CD4-positive, alpha-beta T cell treated with Interferon alpha-2 for 1 hour (primary cell): ENCODE measurements at places on chromosomes 2 and 18.

GRCh38 chr18:3577281-3577855, 127.4 kb downstream of the TGIF1 start:
- no peak for DNase-seq

GRCh38 chr2:109702250-109702985, 88.3 kb downstream of the SOWAHC start:
- no peak for DNase-seq

DNA sequence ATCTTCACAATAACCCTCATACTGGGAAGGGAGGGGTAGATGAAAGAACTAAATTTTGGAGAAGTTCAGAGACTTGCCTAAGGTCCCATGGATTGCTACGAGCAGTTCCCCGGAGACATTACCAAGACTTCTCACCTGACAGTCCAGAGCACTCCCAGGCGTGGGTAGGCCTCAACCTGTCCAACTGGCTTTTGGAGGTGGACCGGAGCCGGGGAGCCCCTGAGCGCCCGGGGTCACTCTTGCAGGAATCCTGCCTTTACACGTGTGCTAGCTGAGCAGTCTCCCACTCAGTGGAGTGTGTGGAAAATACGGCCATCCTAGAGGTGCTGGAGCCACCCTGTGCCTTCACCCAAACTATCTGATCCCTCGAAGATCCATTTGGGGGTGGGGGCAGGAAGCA, 8.0 kb downstream of the POMC start:
- DNase-seq: no peak

GRCh38 chr2:1729242-1729641, 15.1 kb downstream of the PXDN start:
- no peak for DNase-seq

DNA sequence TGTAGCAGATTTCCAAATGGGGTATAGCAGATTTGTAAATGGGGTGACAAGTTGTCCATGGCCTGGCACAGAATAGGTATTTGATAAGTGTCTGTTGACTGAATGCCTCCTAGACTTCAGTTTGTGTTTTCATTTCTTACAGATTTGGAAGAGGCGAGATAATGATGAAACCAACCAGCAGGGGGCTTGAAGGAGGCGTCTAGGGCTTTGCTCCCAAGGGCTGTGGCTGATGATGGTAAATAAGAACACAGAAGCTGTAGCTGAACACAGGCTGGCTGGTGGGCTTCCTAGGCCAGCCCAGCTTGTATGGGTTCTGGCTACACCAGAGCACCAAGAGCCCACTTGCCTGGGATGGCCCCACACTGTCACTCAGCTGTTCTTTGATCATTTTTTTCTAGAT, 19.4 kb downstream of the SFTPB start:
- DNase-seq: no peak

GRCh38 chr2:228516019-228516418, 334.5 kb upstream of the SPHKAP start:
- no peak for DNase-seq

GRCh38 chr18:37430357-37431076, 135.1 kb downstream of the CELF4 start:
- DNase-seq: no peak

GRCh38 chr2:201444746-201445465, 6.4 kb downstream of the TRAK2 start:
- no peak for DNase-seq

- no peak for DNase-seq
Measured at GRCh38 chr2:215397632-215398341, 38.1 kb downstream of the FN1 start.

DNA sequence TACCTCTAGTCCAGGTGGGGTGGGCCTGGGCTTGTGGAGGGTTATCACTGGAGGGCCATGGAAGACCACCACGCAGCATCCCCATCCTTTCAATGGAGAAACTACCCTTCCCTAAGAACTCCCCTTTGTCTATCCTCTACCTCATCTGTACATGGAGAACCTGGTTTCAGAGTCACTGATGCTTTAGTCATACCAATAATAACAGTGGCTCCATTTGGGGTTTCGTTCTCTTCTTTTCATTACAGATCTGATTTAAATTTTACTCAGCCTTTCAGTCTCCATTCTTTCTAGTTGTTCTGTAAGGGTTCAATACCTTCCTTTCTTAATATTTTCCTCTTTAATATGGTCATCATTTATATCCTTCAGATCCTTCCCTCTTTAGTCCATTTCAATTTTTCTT, 54.6 kb upstream of the ZFP36L2 start:
- no peak for DNase-seq

DNA sequence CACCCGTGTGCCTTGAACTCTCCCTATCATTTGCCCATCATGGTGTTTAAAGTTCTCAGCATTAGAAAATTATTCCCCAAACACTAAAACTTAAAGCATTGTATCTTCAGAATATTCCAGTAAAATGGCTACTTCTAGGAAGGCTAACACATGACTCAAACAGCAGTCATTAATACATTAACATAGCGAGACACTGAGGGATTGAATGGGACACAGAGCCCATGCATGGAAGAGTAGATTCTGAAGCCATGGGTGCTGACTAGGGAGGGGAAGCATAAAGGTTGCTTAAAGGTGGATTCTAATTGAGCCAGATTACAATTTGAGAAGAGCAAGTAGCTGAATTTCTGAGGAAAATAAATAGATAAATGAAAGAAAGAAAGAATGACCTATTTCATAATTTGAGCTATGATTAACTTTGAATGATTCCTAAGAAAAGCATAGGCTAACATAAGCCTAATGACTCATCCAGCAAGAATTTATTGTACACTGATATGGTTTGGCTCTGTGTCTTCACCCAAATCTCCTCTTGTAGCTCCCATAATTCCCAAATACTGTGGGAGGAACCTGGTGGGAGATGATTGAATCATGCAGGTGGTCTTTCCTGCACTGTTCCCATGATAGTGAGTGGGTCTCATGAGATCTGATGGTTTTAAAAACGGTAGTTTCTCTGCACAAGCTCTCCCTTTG, 79.8 kb upstream of the PIK3C3 start:
- no peak for DNase-seq

DNA sequence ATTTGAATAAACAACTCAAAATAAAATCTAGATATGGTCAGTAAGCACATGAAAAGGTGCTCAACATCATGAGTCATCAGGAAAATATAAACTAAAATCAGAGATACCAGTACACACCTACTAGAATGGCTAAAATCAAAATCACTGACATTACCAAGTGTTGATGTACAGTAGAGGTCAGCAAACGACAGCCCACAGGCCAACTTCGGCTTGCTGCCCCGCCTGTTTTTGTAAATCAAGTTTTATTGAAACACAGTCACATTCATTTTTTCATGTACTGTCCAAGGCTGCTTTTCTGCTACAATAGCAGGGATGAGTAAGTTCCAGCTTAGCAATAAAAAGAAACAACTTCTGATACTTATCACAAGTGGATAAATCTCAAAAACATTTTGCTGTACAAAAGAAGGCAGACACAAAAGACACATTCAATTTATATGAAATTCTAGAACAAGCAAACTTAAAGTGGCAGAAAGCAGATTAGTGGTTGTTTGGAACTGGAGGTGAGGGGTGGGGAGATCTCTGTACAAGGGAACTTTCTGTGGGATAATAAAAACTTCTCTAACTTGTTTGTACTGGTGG, 32.1 kb downstream of the TRAK2 start:
- DNase-seq: peak; percentile 24

- DNase-seq: no peak
Measured at GRCh38 chr2:220076734-220077133, 449.3 kb downstream of the SLC4A3 start.

DNA sequence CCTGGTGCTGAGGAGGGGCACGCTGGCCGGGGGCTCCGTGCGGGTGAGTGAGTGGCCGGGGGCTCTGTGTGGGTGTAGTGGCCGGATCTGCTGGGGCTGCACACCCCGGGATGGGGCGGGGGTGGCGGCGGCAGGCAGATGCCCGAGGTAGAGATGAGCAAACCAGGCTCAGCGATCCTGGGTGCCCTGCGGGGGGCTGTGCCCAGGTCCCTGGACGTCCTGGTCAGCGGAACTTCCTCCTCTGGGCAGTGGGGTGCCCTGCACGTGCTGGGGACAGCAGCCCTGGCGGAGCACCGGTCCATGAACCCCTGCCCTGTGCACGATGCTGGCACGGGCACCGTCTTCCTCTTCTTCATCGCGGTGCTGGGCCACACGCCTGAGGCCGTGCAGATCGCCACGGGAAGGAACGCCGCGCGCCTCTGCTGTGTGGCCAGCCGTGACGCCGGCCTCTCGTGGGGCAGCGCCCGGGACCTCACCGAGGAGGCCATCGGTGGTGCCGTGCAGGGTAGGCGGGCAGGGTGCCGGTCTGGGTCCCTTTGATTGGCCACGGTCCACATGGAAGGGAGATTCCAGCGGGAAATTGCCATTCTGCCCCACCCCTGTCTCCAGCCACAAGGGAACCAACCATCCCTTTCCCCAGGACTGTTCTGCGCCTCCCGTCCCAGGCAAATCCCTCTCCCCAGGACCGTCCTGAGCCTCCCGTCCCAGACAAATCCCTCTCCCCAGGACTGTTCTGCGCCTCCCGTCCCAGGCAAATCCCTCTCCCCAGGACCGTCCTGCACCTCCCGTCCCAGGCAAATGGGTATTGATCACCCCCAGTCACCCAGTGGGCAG, 5.9 kb downstream of the NEU4 start:
- DNase-seq: no peak

GRCh38 chr2:39779341-39779851, 338 bp upstream of the THUMPD2 start:
- DNase-seq: no peak

DNA sequence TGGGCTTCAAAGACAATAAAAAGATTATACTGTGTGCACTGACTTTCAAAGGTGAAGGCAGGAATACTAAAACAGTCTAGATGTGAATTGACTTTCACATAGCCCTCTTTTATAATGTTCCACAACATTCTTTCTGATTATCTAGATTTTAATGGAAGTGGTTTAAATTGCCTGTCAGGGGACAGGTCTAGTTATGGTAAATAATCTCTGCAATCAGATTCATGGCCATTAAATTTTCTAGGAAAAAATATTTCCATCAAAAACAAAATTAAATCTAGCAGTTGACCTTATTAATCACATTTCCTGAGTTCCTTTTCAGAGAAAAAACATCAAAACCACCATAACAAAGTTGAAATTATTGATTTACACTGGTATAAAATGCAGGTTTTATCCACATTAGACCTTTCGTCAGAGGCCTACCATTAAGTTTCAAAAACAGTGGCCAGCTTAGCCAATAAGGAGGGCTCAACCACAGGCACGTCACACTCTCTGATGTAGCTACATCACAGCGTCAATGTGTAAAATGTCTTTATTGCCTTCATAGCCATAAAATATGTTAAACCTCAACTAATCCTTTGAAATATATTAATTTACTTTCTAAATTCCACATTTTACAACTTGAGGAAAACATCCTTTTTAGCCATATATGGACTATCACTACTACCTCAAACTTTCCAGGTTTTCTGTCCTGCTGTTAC, 79.4 kb downstream of the NOL10 start:
- DNase-seq: no peak

GRCh38 chr18:9506046-9506792, 30.9 kb downstream of the RALBP1 start:
- no peak for DNase-seq

DNA sequence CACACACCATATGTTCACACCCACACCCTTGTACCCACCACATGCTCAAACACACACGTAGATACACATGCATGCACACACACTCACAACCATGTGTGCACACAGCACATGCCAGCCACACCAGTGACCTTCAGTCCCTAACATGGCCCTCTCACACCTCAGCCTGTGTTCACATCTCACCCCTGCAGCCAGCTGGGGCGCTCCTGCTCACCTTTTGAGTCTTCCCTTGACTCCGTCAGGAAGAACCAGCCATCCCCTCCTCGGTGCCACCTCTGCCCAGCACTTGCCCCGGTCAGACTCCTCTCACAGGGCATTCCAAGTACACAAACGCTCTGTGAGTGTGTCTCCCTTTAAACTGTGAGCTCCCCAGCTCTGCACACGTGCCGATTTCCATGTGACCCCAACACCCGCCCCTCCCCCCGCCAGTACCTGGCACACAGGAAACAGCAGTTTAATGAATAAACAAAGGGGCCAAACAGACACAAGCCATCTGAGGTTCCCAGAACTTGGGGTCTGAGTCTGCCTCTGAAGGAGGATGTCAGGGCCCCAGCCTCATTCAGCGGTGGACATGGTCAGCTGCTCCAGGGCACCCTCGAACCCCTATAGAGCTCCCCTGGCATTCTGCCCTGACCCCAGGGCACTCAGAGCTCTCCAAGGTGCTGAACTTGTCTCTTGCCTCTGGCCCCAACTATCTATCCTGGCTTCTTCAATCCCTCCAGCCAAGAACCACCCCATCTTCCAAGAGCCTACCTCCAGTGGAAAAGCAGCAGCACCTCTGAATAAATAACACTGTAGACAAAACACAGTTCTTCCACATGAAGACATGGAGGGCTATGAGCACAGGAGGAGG, 252.9 kb downstream of the ATAD2B start:
- no peak for DNase-seq

GRCh38 chr2:54366487-54367280, 89.4 kb upstream of the SPTBN1 start:
- DNase-seq: no peak

DNA sequence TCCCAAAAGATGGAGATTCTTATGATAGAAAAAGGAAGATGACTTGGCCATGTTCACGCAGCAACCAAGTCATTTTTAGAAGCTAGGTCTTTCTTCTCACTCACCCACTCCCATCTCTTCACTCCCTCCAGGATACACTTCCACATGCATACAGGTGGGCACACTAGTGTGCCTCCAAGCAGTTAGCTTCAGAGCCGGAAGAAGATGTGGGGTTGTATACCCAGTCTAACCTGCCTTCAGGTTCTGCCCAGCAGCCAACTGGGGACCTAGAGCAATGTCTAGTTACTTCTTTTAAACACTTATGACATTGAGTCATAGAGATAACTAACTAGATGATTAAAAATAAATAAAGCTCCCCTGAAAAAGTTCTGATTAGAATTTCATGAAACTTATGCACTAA, 21.8 kb upstream of the TANK start:
- peak; percentile 61 for DNase-seq

- DNase-seq: no peak
Measured at GRCh38 chr2:50591642-50592041, 440.3 kb downstream of the NRXN1 start.

DNA sequence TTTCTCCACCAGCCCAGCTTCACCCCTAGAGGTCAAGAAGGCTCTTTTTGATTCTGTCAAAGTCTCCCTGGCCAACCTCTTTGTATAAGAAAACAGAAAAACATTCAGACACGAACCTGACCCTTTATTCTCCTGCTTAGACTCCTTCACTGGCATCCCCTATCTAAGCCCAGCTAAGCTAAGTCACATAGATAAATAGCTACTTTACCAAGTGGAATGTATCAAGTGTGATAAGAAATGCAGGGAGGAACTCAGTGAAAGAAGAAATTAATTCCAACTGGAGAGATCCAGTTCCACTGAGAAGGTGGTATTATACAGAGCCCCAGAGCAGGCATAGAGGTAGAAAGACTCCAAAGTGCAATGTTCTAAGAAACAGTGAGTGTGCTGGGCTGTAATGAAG, 489.5 kb downstream of the TNS1 start:
- no peak for DNase-seq

GRCh38 chr18:26405190-26405801, 143.1 kb downstream of the KCTD1 start:
- no peak for DNase-seq
